ENCODE measurements at places on chromosomes 2 and 18.

DNA sequence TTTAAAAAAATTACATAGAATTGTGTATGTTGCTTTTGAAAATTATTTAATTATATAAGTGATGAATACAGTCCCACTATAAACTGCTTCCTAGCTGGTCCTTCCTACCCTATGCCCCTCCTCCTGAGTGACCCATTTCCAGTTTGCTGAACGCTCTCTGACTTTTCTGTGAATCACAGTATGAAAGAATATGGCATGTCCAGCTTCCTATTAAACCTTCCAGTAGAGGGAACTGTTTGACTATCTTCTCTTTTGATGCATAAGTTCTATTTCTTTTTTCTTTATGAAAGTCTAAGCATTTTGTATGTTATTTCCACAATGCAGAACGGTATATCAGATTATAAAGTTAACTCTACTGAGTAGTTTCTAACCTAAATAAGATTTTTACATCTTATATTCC, 41.3 kb downstream of the PSMG2 start:
- DNase-seq: no peak

- DNase-seq: no peak
Measured at GRCh38 chr2:236527159-236527630, 42.4 kb upstream of the ACKR3 start.

GRCh38 chr18:61949946-61950345, 57.1 kb upstream of the RNF152 start:
- DNase-seq: no peak

- DNase-seq: no peak
Measured at GRCh38 chr2:102634831-102635241, 15.5 kb downstream of the SLC9A2 start.

DNA sequence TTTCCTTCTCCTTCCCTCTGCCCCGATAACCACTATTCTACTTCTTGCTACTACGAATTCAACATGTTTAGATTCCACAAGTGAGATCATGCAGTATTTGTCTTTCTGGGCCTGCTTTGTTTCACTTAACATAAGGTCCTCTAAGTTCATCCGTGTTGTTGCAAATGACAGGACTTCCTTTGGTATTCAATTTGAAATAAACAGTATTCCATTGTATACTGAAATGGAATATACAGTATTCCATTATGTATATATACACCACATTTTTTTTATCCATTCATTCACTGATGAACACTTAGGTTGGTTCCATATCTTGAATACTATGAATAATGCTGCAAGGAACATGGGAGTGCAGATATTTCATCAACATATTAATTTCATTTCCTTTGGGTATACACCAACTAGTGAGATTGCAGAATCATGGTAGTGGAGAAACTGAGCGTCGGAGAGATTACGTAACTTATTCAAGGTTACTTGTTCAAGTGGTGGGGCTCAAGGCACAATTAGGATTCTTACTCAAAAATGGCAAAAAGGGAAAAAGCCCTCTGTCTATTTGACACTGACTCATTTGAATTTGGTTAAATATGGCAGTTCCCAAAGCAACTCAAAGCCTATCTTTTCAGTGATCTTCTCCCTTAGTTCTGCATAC, 85.1 kb downstream of the CHN1 start:
- DNase-seq: no peak

- DNase-seq: no peak
Measured at GRCh38 chr2:178920916-178921513, 113.8 kb upstream of the TTN start.

- DNase-seq: no peak
Measured at GRCh38 chr2:12486205-12487118, 230.3 kb upstream of the TRIB2 start.

GRCh38 chr2:228378696-228379425, 197.4 kb upstream of the SPHKAP start:
- DNase-seq: no peak

All from left hindlimb (tissue), 1 donor.